Testis (tissue), 5 donors: ENCODE measurements at places on chromosomes 5 and 9. TPM values are rescaled to one million over a fixed set of nuclear protein-coding genes. Genes with fewer than 3 reads are reported as not detected.

ESM1 gene
- 0.87 TPM for total RNA-seq

TMEM250 gene
- total RNA-seq: 73.0 TPM

ZNG1A gene
- 57.0 TPM for total RNA-seq

SLC34A3 gene
- total RNA-seq: 0.24 TPM

CCDC192 gene
- total RNA-seq: 7.8 TPM
